Colonic mucosa (tissue), 4 donors: ENCODE measurements at places on chromosomes 7 and 10. TPM values are rescaled to one million over a fixed set of nuclear protein-coding genes. Genes with fewer than 3 reads are reported as not detected.
A peak's percentile ranks its signal among the peaks of the same experiment; 100 is the strongest.

The C10orf62 gene
- total RNA-seq: not detected

The ELN gene
- 6.9 TPM for total RNA-seq

The TUBB8 gene
- total RNA-seq: not detected

The POM121C gene
- total RNA-seq: 39.2 TPM

The SFTPA2 gene
- total RNA-seq: 5.6 TPM

The PLCE1 gene
- 45.5 TPM for total RNA-seq

The STN1 gene
- 18.3 TPM for total RNA-seq

The ATRNL1 gene
- 2.9 TPM for total RNA-seq

The C10orf105 gene
- total RNA-seq: not detected

The PIP gene
- total RNA-seq: not detected

The KCP gene
- 0.64 TPM for total RNA-seq

The EFCAB10 gene
- total RNA-seq: not detected

DNA sequence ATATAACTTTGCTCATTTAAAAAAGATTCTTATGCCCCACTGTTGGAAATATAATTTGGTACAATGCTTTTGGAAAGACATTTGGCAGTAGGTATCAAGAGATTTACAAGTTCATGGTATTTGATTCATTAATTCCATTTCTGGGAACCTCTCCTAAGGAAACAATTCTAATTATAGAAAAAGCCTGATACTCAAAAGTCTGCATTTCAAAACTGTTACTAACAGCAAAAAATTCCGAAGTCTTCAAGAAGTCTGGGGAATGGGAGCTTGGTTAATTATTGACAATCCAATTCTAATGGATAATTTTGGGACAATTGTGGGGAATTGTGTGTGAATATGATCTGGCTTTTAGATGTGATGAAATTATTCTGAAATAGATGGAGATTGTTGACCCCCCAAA, 59.6 kb downstream of the HDAC9 start:
- no peak for DNase-seq

GRCh38 chr10:76086761-76087639, 655.6 kb downstream of the LRMDA start:
- peak; percentile 72 for DNase-seq

DNA sequence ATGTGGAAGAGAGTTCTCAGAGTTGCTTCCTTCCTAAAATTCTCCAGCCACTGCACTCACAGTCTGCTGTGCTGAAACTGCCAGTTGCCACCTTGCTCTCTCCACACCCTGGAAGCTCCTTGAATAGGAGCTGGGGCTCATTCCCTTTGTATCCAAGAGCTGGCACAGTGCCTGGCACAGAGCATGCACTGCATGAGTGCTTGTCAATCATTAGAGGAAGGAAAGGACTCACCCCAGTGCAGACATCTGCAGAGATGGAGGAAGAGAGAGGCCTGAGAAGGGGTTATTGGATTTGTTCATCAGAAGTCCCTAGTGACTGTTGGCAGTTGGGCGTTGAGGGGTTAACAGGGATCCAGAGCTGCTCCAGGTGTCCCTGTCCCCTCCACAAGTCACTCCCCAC, 41.7 kb upstream of the DUSP5 start:
- DNase-seq: no peak

GRCh38 chr7:68547181-68547580, 1051.1 kb upstream of the AUTS2 start:
- no peak for DNase-seq

GRCh38 chr7:158444501-158445420, 142.9 kb downstream of the PTPRN2 start:
- DNase-seq: no peak

GRCh38 chr7:87129848-87130247, 22.4 kb upstream of the DMTF1 start:
- DNase-seq: no peak

- no peak for DNase-seq
Measured at GRCh38 chr10:590721-591120, 98.7 kb downstream of the DIP2C start.

DNA sequence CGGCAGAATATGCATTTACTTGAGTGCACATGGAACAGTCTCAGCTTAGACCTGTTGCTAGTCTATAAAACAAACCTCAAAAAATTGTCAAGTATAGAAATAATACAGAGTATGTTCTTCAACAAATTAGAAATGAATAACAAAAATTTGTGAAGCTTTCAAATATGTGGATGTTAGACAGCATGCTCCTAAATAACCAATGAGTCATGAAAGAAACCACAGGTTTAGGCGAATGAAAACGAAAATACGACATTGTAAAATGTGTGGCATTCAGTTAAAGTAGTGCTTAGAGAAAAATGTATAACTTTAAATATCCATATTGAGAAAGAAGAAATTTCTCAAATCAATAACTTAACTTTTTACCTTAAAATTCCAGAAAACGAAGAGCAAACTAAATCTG, 760.0 kb upstream of the SORCS1 start:
- no peak for DNase-seq

GRCh38 chr10:119301397-119301796, 94.0 kb downstream of the GRK5 start:
- DNase-seq: no peak

GRCh38 chr7:77734659-77735421, 38.6 kb downstream of the RSBN1L start:
- peak; percentile 70 for DNase-seq

DNA sequence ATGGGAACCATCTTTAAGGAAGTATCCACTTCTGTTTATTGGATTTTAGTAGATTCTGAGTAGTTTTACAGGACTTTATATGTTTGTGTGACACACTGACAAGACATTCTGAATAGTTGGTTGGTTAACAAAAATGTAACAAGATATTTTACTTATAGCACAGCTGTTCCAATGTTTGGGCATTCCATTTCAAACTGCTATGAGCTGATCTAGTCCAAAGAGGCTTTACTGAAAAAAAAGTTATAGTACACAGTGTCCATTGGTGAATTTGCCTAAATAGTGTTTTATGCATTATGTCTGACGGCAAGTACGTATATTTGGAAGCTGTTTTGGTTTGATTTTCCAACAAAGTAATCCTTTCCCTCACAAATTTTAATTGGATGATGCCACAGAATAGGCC, 99.1 kb downstream of the SAMD9 start:
- no peak for DNase-seq

- no peak for DNase-seq
Measured at GRCh38 chr10:21500578-21500910, 24.9 kb downstream of the SKIDA1 start.

GRCh38 chr10:62475551-62475950, 101.4 kb downstream of the ZNF365 start:
- no peak for DNase-seq

GRCh38 chr10:20970708-20971107, 73.6 kb upstream of the NEBL start:
- no peak for DNase-seq

DNA sequence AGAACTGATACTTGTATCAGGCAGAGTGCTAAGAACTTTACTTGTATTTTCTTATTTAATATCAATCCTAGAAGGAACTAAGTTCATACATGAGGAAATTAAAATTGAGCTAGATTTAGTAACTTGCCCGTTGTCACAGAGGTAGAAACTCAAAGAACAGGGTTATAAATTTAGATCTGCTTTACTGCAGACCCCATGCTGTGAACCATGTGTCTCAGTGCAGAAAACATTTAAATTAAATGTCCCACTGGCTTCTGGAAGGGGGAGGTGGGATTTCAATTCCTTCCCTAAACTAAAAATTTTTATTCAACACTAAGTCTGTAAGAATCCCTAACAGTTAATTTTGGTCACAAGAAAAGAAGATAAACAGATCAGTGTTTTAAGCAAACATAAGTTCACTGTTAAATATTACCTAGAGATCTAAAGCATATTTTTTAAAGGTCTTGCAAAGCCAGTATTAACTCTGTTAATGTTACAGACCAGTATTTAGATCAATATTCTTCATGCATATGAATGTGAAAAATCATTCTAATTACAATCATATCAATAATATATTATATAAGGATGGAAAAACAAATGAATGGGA, 23.1 kb downstream of the WASL start:
- DNase-seq: no peak

- no peak for DNase-seq
Measured at GRCh38 chr10:132913559-132914115, 28.7 kb downstream of the CFAP46 start.

- no peak for DNase-seq
Measured at GRCh38 chr7:86058649-86059048, 585.1 kb upstream of the GRM3 start.

DNA sequence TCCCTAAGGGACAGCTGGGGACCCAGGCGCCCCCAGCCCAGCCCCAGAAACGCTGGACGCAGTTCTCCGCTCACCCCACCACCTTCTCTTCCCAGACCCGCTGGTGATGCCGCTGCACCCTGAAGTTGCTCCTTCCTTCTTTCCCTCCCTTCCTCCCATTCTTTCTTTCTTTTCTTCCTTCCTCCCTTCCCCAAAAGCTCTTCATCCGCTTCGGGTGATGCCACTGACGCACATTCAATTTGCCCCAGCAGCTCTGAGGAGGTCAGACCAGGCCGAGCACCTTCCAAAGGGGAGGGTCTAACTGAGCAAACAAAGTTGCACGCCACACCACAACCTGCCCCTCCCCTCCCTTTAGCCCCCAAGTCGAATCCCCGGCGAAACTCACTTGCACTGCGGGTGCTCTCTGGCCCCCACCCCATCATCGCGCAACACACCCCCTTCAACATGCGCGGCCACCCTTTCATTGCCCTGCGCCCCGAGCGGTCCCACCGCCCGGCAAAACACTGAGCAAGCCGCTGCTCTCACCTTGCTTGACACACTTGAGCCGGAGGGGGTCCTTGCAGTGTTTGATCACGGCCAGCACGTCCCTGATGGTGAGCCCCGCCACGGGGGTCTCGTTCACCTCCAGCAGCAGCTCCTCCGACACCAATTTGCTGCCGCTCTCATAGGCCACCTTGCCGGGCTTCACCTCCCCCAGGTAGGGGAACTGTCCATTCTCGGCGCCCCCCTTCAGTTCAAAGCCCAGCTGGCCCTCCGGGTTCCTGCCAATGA, 787 bp downstream of the MAGI2 start:
- DNase-seq: peak; percentile 20

DNA sequence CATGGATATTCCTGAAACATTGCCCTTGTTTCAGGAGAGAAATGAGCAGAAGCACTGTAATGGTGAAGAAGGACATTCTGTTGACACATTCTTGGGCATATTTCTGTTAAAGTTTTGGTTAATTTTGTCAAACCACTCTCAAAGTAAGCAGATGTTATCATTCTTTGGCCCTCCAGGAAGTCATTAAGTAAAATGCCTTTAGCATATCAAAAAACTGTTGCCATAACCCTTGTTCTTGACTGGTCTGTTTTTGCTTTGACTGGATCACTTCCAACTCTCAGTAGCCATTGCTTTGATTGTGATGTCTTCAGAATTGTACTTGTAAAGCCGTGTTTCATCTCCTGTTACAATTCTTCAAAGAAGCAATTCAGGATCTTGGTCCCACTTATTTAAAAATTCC, 404.3 kb upstream of the LRRTM3 start:
- DNase-seq: no peak
